ENCODE measurements at places on chromosomes 13 and 19.

DNA sequence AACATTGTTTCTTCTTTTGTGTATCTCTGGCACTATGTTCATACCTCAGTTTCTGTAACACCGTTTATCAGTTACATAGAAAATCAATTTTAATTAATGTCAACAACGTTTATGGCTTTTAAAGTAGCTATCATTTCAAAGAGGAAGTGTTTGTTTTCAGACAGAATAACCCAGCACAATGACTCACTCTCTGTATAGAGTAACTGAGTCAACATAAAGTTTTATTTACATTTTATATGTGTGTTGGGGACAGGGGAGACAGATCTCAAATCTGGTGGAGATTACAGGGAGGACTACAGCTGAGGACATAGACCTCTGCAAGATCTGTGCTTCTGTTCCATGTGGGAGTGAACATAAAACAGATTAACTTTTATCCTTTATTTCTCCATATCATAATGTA, 2590.1 kb downstream of the PCDH9 start:
- DNase-seq, result no peak

DNA sequence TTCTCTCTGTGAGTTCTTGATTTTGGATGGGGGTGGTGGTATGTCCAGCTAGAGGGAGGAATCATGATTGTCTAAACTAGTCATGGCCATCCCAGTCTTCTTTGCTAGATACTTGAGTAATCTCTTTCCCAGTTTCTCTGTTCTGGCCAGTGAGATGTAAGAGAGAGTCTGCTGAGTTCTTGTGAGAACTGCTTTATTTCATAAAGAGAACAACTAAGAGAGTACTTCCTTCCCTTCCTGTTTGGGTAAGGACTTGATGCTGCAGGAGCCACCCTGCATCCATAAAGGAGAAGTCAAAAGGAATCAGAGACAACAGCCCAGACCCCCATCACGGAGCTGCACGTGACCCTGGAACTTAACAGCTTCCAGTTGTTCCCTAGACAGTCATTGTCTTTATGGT, 3.0 kb upstream of the RASL11A start:
- DNase-seq, result no peak

- DNase-seq, result no peak
These were observed 388.6 kb upstream of the MIR17HG start for GRCh38 chr13:90958866-90959265.

- peak; percentile 83 for DNase-seq
These were observed 29.8 kb upstream of the GRTP1 start for GRCh38 chr13:113393563-113394338.

DNA sequence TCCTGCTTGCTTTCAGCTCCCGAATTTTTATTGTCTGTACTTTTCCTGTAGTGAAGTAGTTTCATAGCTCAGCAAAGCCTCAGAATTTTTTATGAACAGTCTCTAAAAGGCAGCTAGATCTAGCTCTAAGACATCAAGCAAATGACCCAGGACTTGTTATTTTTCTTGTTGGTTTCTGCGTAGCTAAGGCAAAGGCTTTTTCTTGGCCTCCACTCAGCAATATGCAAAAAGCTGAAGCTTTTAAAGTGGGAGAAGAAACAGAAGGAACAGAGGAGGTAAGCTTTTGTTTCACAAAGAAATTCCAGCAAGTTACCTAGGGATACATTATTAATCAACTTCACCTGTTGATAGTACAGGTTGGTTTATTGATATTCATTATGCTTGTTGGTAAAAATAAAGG, 235.9 kb downstream of the PCDH20 start:
- DNase-seq, result no peak

DNA sequence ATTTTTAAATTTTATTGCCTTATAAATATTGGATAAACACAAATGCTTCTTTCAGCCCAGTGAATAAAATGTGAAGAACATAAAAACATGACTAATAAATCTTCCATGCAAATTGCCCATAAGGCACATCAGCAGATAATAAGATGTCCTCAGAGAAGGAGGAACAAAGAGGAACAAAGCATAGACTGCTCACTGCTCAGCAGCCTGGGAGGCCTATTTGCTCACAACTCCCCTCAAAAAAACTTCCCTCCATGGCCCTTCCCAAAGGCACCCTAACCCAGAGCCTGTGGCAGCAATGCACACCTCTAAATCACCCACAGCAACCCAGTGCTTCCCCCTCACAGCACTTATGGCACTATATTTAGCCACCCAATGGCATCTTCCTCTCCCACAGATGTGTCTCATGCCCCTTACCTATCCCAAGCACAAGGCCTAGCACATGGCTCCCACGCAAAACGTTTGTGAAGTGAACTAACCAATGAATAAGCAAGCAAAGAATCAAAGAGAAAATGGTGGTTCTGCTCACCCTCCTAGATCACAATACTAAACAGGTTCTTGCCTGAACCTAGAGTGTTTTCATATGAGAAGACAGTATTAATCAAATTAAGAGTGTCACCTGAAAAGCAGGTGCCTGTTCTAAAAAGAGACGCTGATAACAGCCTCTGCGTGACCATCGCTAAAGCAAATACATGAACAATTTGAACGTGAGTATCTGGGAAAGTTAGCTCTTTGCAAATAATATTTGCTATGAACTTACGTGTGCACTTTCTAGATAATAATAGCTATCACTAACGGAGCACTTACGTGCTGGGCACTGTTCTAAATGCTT, 96.9 kb downstream of the TBC1D4 start:
- DNase-seq, result no peak

- no peak for DNase-seq
These were observed 21.0 kb upstream of the DLEU7 start for GRCh38 chr13:50864492-50864891.

DNA sequence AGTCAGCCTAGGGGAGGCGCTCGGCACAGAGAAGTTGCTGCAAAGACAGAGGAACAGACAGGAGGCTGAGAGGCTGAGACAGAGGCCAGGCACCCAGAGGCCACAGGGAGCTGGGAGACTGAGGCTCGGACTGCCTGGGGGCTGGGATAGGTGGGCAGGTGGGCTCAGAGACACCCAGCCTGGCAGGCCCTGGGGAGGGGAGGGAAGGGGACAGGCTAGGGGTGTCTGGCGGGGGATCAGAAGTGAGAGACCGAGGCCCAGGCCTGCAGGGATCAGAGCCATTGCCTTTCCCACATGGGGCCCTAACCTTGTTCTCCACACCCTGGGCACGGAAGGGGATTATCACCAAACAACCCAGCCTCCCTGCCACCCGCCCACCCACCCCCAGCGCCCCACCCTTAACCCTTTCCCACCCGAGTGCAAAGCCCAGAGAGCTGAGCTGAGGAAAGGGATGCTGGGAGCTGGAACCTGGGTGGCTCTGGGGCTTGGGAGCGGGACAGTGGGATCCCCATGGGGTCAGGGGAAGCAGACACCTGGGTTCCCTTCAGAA, 1.3 kb downstream of the NTN5 start:
- DNase-seq, result no peak

DNA sequence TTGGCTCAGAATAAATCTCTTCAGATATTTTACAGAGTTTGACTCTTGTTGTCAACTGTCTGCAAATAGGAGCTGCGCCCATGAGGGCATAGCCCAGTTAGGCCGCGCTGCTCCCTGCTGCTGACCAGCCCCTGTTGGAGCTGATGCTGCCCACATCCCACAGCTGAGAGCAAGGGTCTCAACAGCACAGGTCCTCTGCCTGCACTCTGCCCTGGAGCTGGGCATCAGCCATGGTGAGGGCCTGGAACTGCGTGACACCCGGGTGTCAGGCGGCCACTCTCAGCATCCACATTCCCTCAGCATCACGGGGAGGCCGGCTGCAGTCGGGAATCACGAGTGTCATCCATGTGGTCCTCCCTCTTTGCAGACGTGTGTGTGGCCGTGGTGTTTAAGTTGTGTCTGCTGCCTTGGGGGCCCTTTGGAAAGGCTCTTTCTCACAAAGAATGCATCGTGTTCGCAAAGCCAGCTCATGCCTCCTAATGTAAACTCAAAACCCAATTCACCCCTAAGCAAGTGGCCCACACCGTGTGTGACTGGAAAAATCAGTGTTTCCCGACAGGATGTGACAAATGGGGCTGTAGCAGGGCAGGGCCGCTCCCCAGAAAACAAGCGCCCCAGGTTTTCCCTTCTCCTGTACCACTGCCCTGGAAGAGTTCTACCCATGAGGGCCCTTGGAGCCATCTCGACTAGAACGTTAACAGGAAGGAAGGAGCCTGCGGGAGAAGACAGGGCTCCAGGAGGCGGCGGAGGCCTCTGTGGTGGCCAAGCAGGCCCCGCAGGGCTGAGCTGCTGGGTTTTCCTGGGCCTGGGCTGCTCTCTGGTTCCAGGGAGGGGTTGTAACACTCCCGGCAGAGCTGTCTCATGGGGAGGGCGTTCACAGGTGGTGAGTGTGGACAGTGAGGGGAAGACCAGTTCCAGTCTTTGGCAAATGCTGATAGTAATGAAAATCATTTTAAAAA, 20.3 kb downstream of the ATP11A start:
- DNase-seq, result no peak

- no peak for DNase-seq
These were observed 44.7 kb downstream of the PSPC1 start for GRCh38 chr13:19737844-19738557.

GRCh38 chr13:51943721-51944120, 67.5 kb downstream of the ATP7B start:
- no peak for DNase-seq

DNA sequence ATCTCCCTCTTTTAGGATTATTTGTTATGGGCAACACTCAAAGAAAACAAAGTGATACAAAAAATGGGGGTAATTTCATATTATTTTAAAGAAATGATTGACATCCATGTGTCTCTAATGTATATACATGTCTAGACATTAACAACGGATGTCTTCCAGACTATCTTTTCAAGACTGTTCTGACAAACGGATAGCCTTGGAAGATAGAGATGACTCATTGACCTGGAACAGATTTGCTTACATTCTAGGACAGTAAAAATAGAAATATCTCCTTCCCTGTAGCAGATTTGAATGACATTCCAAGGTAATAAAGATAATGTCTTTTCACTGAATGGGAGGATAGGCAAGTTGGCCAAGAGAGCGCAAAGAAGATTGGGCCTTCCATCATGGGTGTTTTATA, 26.2 kb upstream of the SLITRK6 start:
- no peak for DNase-seq

GRCh38 chr13:50649211-50649610, 194.3 kb downstream of the DLEU7 start:
- no peak for DNase-seq

DNA sequence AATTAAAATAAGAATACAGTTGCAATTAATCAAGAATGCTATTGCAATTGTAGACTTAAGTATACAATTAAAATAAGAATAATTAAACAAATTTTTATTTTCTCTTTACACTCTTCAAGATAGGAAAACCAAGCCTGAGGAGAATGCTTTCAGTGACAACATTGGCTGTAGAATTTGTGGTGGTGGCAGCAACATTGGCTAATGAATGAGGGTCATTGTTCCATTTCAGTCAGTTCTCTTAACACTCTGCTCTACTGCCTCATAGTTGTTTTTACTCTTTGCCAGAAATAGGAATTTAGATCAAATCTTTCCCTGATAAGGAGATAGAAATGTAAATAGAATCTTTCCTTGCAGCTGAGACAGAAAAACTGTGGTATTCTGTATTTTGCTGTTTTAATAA, 391.6 kb downstream of the PCDH20 start:
- no peak for DNase-seq

GRCh38 chr19:58468216-58468839, 1.4 kb downstream of the ZNF324 start:
- no peak for DNase-seq

DNA sequence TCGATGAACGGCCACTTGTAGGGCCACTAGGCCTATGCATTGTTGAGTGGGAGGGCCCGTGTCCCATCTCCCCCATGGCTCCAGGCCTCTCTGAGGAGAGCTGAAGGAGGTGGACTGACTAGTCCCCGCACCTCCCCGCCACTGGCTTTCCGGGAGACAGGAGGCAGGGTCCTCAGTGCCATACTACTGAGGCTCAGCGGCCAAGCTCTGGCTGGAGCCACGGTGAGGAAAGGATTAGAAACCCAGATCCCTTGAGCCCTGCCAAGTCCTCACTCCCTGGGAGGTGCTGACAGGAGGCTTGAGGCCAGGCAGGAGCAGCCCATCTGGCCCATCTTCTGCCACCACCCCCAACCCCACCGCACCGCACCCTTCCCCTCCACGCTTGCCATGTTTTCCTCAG, 29.0 kb downstream of the CCDC8 start:
- no peak for DNase-seq

- no peak for DNase-seq
These were observed 38.1 kb downstream of the DGKH start for GRCh38 chr13:42086582-42086981.

DNA sequence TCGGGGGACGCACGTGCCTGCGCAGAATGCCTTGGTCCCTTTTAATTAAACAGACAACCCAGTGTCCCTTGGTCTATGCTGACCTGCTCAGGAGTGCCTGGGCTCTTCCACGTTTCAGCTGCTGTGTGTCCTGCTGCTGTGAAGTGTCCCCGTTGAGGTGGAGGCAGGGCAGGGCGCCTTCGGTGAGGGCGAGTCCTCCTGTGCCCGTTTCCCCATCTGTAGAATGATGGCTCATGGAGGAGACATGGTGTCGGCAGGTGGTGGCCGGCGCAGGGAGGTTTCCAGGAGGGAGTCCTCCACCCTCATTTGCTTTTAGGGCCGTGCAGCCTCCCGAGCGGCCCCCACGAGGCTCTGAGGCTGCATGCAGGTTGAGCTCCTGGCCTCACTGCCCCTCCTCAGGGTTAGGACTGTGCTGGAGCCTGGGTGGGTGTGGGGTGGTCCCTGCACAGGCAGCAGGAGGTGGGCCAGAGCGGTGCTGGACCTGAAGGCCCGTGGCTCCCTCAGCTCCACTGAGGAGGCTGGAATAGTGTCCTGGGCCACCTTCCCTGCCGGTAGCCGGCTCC, 8.8 kb downstream of the STK11 start:
- DNase-seq, result no peak

GRCh38 chr13:23667750-23668149, 97.5 kb downstream of the TNFRSF19 start:
- DNase-seq, result no peak

DNA sequence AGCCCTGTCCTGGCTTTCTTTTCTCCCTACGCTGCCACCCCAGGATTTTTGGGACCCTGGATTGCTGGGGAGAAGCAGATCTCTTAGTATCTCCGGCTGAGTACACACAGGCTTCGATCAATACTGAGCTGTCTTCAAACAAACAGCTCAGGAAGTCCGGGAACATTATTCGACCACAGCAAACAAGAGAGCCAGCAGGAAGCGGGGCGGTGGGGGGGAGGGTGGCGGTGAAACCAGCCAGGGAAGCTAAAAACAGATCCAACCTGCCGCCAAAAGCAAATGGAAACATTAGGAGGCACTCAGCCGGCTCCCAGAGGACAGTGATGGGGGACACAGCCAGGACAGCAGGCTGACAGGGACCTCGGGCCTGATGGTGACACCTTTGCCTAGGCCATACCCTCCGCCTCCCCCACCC, 12.2 kb upstream of the BCAM start:
- DNase-seq, result peak; percentile 15

- peak; percentile 69 for DNase-seq
These were observed at the start of gene HCST for GRCh38 chr19:35901854-35902661. Gene HCST (plus strand): TSS chr19:35902529. CDS start chr19:35902594, 65 bp downstream.

- no peak for DNase-seq
These were observed 13.1 kb downstream of the ERFL start for GRCh38 chr19:41915021-41915775.
